ENCODE measurements at places on chromosomes 7 and 10.
A peak's percentile ranks its signal among the peaks of the same experiment; 100 is the strongest.

GRCh38 chr10:46530249-46531186, 25.9 kb downstream of the GPRIN2 start:
- DNase-seq: peak; percentile 97

DNA sequence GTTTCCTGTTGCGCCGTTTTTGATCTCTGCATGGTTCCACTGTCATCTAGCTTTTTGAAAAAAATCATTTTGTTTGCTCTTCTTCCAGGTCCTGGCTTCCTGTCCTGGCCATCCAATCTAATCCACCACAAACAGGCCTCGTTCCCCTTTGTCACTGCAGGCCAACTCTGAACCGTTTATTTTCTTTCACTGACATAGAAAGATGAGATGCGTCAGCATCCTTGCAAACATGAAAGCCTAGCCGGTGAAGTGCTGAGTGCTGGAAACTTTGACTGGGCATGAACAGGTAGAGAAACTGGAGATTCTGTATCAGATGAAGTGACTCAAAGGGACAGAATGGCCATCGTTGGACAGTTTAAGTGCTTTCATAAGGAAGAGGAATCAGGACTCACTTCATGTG, 1247.8 kb downstream of the TYW1 start:
- DNase-seq: no peak

DNA sequence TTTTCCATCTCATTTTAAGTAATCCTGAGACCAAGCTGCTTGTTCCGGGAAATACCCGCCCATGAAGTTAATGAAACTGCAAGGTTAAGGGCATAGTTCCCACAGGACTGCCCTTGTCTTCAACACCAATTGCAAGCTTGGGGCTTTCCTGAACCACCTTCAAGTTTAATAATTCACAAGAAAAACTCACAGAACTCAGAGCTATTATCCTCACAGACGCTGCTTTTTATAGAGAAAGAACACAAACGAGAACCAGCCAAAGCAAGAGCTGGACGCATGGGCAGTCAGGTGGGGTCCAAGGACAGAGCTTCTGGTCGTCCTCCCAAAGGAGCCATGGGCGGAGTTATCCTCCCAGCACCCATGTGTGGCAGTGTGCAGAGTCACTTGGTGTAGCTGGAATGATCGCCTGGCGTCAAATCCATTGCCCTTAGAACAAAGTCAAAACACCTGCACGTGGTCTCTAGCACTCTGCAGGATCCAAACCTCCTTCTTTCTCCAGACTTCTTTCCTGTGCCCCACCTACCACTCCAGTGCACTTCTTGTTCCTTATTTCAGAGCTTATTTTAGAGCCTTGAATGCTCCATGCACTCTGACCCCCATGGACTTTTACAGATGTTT, 56.7 kb downstream of the SNX10 start:
- DNase-seq: no peak

DNA sequence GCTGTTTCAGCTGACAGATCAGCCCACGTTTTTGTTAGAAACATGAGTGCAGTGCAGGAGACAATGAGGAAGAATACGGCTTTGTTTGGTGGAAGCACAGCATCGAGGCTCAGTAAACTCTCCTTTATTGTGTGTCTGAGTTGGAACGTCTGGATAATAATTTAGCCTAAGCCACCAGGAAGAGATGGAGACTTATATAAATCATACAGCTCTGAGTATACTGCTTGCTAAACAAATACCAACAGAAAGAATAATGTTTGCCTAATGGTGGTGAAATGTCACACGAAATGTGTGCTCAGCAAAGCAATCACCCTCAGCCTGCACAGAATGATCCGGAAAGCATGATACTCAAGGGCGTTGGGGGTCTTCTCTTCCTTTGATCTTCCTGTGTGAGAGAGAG, 664.1 kb upstream of the ADARB2 start:
- DNase-seq: no peak

Measured in fibroblast of skin of left quadriceps (primary cell).